ENCODE measurements at places on chromosomes 11 and 22.

GRCh38 chr11:118961189-118961588, 5.1 kb downstream of the UPK2 start:
- DNase-seq = no peak

DNA sequence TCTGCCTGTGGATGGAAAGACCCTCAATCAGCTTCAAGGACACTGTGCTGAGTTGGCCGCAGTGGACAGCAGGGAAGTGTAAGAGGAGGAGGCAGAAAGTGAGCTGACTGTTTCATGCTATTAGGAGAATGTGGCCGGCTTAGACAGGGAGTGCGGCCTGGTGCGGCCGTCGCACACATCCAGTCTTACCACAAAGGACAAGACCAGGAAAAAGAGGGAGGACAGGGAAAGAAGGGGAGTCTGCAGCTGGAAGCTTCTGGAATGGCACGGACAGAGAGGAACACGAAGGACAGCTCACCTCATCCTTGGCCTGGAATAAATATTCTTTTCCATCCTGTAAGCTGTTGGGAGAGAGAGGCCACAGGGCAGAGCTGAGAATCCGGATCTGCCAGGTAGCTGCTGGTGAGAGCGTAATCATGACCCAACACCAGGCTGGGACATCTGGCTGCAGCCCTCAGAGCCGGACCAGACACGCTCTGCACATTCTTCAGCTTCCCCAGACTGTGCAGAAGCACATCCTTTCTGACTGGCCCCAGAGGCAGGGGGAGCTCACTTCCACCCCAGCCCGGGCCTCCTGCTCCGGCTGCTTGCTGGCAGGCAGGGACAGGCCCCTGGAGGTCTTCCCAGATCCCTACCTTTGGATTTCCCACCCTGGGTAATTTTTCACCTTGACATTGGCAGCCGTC, 8.6 kb upstream of the RBM4B start:
- peak; percentile 55 for DNase-seq

DNA sequence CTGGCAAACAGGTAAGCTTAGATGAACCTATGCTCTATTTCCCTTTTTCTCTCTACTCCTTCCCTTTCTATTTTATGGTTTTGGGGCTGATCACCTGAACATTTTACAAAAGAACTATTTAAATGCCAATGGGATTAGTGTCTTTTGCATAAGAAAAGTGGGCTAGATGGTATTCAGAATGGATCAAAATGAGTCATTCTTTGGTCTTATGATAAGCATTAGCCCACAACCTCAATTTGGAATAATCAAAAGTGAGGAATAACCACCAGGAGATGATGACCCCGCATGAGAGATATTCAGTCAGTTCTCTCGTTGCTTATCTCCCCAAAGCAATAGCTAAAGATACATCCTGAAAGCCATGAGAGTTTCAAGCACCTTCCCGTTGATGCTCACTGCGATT, 399.0 kb upstream of the CADM1 start:
- DNase-seq = no peak

GRCh38 chr11:72157131-72157530, 21.6 kb downstream of the FOLR3 start:
- no peak for DNase-seq

GRCh38 chr11:117799634-117800033, 2.6 kb upstream of the DSCAML1 start:
- no peak for DNase-seq

DNA sequence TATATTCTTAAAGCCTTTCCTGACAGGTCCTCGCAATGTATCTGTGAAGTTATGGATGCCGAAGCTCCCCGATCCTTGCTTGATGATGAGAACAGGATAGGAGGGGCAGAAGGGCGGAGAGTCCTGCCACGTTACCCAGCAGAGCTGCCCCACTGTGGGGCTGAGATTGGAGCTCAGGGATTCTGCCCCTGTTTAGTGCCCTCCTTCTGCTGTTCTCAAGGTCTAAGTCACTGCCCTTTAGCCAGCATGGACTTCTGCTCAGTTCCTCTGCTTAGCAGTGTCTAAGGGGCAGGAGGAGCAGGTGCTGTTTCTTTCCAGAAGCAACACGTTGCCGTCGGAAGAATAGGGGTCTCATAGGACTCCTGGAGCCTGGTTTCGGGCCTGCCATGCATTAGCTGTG, 164.2 kb upstream of the B3GAT1 start:
- DNase-seq = no peak

DNA sequence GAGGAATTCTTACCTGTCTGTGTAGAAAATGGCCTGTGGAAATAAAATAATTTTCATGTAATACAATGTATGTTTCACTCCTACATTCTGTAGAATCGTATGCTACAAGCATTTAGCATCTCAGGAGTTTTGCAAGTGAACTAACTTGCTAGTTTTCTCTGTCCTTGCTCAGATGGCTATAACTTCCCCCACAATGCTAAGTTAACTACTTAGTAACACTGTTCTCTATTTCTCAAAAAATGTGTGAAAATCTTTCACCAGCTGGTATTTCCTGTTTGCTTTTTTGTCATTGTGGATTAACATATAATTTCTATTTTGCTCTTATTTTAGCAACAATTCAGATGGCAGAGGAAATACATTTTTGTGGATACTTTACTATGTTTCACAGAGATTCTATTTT, 4.4 kb downstream of the OR4S2 start:
- no peak for DNase-seq

DNA sequence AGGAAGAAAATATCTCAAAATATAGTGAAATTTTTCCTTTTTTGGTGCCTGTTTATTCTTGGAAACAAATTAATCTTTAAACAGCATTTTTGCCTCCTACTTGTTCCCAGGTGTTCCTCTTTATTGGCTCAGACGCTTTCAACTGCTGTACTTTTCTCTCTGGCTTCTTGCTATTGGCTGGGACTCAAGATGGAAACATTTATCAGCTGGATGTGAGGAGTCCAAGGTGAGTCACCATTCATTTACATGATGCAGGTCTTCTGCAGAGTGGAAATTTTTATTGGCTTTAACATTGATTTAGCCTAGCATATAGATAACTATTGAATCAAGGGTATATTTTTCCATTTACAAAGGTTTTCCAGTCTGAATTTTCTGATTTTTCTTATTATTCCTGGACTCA, 34.4 kb upstream of the DNAJB13 start:
- DNase-seq = no peak

GRCh38 chr11:81869351-81870065, 864.2 kb downstream of the FAM181B start:
- no peak for DNase-seq

GRCh38 chr11:86625981-86626380, 46.4 kb downstream of the ME3 start:
- no peak for DNase-seq

GRCh38 chr11:46604796-46605195, 11.0 kb upstream of the AMBRA1 start:
- no peak for DNase-seq

DNA sequence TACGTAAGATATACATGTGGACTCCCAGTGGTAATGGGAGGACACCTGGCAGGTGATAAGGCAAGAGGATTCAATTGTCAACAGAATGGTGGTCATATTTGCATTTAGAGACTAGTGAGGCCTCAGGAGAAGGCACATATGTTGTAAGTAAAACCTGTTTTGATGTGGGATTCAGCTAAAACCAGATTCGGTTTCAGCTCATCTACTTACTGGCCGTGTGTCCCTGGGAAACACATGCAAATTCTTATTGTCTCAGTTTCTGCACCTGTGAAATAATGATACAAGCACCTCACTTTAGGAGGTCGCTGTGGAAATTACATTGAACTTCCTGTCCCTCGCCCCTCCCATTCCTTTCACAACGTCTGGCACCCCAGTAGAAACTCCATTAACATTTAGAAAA, 78.9 kb upstream of the FIBIN start:
- DNase-seq = no peak

DNA sequence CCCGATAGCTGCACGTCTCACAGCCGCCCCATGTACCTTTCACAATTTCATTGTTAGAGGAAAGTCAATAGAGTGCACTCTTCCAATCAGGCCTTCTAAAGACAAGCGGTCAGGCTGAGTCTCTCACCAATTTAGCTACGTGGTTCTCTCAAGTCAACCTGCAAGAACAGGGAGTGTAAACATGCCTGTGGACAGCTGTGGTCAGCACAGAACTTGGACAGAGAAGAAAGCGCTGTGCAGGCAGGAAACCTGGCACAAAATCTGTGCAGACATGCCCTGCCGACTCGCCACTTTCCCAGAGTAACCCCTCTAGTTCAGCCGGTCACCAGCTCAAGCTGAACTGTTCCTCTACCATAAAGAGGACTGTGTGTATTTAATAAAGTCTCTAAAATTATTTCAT, 39.5 kb downstream of the CHKA start:
- no peak for DNase-seq

DNA sequence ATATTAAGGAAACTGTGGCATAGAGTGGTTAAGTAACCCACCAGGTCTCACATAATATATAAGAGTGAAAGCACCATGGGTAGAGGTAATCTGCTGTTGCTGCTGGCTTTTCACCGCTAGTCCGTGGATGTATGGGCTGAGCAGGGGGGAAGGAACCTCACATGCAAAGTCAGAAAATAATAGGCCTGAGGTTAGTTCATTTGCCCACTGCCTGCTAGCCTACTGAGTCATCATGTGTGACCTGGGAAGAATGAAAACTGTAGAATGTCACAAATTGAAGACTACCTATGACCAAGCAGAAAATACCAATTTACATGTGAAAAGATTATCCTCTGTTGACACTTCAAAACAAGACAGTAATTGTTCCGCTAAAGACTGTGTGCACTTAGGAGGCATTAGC, 560.1 kb upstream of the FAT3 start:
- DNase-seq = no peak

DNA sequence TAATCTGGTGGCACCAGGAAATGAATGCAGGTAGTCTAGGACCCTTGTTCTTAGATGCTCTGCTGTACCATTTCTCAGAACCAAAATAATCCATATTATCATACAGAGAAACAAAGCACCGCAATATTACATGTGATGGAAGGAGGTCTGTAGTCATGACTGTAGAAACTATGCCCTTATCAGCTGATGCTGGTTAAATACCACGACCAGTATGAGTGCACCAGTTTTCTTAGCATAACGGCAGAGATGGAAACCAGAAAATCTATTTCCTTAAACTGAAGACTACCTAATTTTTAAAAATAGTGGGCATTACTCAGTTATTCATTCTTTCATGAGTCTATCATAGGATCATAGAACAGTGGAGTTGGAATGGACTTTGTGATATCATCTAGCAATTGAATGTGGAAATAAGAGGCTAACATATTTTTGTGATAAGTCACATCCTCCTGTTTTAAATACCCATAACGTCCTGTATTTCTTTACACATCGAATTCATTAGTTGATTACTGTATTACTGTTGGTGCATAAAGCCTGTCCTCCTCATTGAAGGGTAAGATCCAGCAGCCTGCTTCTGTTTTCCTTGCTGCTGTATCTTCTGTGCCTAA, 15.1 kb downstream of the JHY start:
- no peak for DNase-seq

DNA sequence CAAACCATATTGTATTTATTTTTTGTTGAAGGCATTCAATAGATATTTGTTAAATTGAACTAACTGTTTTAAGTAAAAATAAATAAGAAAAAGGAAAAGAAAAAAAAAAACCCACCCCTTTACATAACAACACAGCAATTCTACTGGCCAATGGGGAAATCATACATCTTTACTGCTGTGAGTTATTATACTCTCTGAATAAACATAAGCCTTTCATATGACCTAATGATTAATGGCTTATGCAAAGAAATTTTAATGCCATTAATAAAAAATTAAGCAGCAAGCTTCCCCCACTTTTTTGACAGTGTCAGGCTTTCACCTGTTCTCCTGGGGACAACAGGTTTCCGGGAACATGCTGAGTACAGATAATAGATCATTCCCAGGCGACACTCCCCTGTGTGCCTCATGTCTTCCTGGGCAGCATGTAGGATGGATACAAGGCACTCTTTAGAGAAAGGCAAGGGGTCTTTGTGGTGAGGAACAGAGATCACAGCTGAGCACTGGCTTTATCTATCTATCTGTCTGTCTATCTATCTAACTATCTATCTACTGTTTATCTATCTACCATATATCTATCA, 676.0 kb downstream of the NTM start:
- DNase-seq = no peak

- no peak for DNase-seq
Measured at GRCh38 chr11:19050281-19050680, 10.2 kb downstream of the MRGPRX2 start.

- no peak for DNase-seq
Measured at GRCh38 chr11:29129844-29130243, 887.0 kb downstream of the KCNA4 start.

- no peak for DNase-seq
Measured at GRCh38 chr22:44840611-44841322, 88.4 kb downstream of the ARHGAP8 start.

- DNase-seq = peak; percentile 83
Measured at GRCh38 chr22:43011079-43011478, 3.9 kb downstream of the PACSIN2 start.

- peak; percentile 40 for DNase-seq
Measured at GRCh38 chr11:82174610-82175009, 559.1 kb downstream of the FAM181B start.

- DNase-seq = no peak
Measured at GRCh38 chr11:46582588-46582987, 11.2 kb downstream of the AMBRA1 start.

DNA sequence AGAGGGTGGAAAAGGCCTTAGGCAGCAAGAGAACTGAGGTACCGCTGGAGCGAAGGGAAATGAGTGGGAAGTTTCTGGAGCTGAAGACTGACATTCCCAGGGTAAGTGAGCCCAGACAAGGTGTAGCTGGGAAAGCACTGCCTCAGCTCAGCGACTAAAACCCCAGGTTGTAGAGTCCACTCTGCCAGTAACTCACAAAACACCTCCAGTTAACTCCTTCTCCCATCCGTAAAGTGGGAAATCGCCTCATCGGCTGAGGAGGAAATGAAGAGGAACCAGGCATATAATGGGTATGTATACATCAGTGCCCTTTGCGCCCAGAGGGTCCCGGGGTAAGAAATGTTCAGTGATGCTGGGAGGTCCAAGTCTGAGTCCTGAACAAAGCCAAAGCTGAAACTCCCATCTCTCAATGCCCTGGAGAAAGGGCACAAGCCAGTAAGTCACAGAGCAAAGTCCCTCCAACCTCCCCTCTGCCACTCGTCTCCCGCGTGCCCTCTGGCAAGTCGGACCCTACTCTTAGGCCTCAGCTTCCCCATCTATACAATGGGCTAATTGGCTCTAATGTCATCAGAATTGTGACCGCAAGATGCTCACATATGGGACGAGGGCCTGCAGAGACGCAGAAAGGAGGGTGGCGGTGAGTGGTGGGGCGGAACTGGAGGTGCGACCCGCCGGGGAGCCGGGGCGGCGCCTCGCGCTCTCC, 588 bp downstream of the VPS37C start:
- peak; percentile 32 for DNase-seq

- DNase-seq = no peak
Measured at GRCh38 chr11:134792044-134792443, 380.0 kb upstream of the B3GAT1 start.

- DNase-seq = peak; percentile 61
Measured at GRCh38 chr11:6755303-6755952, 16.3 kb downstream of the OR2AG2 start.

- no peak for DNase-seq
Measured at GRCh38 chr11:75028321-75028720, 39.6 kb downstream of the NEU3 start.

- no peak for DNase-seq
Measured at GRCh38 chr11:111179184-111179910, 66.2 kb upstream of the POU2AF2 start.
